ENCODE measurements at places on chromosomes 6 and 20.

DNA sequence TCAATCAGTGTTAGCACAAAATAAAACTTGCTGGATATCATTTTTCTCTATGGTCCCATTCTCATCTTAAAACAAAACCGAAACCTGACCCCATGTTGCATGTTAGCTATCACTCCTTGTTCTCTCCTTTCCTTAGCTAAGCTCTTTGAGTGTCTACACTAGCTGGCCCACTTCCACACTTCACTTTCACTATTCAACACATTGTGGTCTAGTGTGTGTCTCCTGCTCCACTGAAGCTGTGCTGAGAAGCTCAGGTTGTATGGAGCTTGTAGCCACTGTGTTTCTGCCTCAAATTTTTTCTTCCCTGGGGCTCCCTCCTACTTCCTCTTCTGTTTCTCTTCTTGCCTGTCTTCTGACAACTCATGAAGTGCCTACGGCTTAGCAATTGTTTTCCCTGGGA lies 223.0 kb downstream of the NKAIN2 start:
- DNase-seq: no peak

- no peak for DNase-seq
Observed at GRCh38 chr6:113140721-113141120, 716.4 kb upstream of the MARCKS start.

DNA sequence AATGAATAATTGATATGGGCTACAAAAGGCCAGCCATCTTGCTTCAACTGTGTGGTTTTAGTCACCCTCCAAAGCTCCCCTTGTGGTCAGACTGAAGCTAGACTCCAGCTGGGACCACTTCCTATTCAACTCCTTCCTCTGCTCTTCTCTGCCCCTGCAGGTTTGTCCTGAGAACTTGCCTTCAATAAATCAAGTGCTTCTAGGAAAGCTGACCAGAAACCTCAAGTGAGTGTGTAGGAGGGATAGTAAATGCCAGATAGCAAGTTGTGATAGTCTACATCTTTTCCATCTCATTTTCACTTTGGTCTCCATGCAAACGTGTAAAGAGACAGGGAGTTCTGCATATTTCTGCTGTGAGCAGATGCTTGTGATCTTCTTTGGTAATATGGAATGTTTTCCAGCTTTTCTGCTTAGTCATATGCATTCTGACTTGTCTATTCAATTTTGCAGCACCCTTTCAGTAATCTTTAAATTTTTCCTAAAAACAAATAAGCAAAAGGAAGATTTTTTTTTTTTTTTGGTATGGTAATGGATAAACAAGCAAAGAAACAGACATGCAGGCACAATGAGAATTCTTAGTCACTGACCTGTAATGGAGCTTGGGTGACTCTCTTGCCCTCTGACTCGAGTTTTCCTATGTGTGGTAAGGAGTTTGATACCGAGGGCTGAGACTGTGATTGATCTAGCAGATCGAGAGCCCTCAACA lies 201.3 kb upstream of the BTBD3 start:
- no peak for DNase-seq

- DNase-seq: no peak
Observed at GRCh38 chr6:136169394-136170148, 80.5 kb downstream of the MTFR2 start.

GRCh38 chr20:17417225-17417624 lies 114.0 kb downstream of the BFSP1 start:
- DNase-seq: no peak

DNA sequence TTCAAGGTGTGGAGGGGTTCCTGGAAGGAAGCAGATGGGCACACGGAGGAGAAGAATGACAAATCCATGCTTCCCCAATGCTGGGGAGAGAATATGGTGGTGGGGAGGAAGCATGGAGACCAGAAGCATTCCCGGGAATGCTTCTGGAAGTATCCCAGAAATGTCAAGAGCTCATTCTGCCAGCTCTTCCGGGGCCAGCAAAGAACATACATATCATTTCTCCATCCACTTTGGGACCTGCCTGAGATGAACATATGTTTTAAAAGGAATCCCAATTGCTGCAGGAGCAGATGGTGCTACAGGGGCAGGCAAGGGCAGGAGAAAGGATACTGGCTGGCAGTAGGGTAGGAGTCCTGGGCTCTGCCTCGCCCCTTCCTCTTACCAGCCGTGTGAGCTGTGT lies 37.9 kb upstream of the CCDC167 start:
- DNase-seq: no peak

DNA sequence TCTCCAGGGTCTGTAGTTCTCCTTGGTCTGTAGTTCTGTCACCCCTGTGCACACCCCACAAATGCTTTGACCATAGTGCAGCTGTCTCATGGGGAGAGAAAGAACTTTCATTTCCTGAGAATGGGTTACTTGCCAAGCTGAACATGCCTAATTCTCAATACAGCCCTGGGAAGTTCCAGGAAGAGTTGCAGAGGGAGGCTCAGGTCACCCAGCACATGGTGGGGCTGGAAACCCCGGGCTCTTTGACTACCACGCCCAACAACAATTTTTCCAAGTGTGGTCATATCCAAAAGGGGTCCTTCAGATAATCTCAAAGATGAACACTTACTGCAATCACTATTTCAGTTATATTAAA lies 2.2 kb upstream of the PTPRA start:
- DNase-seq: no peak

GRCh38 chr6:43742931-43743632 lies 26.9 kb upstream of the VEGFA start:
- no peak for DNase-seq
